ENCODE measurements at places on chromosomes 16 and 17.

DNA sequence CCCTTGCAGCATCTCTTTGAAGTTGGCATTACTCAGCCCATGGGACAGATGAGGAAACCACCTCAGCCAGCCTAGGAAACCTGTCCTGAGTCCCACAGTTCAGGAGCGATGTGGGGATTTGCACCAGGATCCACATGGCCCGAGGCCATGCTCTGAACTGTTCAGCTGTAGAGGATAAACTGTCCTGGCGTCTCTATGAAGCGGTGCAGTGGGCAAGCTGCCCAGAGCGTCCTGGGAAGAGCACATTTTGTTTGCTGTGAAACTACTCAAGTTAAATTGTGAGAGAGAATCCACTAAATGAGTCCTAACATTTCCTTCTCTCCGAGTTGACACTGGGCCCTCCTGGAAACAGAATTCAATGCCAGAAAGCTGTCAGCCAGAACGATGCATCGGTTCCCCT lies 276.6 kb upstream of the TNRC6C start:
- peak; percentile 52 for DNase-seq

DNA sequence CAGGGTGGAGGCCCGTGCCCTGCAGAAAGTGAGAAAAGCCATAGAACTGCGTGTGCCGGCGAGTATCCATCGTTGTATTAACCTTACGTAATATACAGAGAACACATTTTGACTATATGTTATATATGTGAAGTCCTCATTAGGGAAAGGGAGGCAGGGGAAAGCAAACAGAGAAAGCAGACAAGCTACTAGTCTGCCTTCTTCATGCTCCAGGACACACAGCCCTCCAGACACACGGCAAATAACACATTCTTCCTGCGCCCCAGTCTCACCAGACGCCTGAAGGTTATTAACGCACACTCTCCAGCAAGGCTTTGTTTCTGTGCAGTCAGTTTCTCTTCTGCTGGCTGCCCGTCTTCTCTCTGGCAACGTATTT lies 28.8 kb downstream of the PRDM7 start:
- DNase-seq, result no peak

DNA sequence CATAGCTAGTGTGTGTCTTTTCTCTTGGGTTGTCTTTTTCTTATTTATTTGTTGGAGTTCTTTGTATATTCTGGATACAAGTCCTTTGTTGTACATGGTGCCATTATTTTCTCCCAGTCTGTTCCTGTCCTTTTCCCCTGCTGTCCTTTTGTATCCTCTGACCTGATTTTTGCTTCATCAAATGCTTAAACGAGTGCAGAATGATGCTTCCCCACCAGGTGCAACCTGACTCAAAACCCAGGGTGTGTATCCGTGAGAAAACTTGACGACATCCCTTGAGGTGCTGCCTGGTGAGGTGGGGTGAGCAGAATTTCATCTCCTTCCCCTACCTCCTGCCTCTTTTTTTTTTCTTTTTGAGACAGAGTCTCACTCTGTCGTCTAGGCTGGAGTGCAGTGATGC lies 88.6 kb downstream of the NTN1 start:
- DNase-seq, result no peak

DNA sequence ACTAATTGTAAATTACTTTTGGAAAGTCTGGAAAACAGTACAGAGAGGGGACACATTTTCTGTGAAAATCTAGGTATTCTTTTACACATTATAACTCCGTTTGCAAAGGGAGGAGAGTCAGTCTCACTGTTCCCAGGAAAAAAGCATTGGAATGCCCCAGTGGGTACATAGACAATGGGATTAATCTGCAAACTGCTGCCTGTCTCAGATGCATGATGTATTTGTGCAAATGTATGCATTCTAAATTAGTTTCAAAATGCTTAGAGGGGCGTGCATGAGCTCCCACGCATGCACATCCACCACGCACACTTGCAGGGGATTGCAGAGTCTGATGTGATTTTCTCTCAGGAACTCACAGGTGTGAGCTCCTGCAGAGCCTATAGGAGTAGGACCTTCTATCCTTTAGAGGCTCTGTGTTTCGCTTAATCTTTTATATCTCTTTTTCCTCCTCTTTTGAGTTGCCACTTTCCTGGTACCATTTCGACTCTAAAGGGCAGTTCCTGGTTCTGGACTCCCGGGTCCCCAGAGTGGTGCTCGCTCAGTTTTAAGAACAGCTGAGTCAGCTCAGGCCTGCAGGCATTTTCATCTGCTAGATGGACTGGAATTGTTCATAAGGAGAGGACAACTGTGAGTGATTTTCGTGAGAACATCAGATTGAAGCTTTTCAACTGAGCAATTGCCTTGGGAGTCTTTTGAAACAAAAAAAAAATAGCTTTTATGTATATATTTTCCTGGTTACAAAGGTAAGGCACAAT lies 1.1 kb downstream of the BCO1 start:
- no peak for DNase-seq

DNA sequence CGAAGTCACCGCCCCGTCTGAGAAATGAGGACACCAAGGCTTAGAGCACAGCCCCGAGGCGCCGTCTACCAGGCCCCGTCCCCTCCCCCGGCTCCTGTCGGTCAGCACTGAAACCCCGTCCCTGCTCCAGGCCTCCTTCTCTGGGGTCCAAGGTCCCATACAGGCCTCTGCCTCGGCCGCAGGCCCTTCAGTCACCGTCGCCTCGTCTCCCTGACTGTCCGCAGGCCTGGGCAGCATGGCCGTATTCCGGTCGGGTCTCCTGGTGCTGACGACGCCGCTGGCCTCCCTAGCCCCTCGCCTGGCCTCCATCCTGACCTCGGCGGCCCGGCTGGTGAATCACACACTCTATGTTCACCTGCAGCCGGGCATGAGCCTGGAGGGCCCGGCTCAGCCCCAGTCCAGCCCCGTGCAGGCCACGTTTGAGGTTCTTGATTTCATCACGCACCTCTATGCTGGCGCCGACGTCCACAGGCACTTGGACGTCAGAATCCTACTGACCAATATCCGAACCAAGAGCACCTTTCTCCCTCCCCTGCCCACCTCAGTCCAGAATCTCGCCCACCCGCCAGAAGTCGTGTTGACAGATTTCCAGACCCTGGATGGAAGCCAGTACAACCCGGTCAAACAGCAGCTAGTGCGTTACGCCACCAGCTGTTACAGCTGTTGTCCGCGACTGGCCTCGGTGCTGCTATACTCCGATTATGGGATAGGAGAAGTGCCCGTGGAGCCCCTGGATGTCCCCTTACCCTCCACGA lies 617 bp downstream of the COASY start:
- DNase-seq, result peak; percentile 39

- DNase-seq, result peak; percentile 83
These were observed at the start of gene SMIM22 for GRCh38 chr16:4795181-4795827. SMIM22 (plus strand) TSS chr16:4795369; CDS start chr16:4795735, 366 bp downstream.

- DNase-seq, result no peak
These were observed 26.1 kb downstream of the MNT start for GRCh38 chr17:2374549-2375285.

- DNase-seq, result no peak
These were observed 73.9 kb downstream of the CDH13 start for GRCh38 chr16:82700541-82701235.

DNA sequence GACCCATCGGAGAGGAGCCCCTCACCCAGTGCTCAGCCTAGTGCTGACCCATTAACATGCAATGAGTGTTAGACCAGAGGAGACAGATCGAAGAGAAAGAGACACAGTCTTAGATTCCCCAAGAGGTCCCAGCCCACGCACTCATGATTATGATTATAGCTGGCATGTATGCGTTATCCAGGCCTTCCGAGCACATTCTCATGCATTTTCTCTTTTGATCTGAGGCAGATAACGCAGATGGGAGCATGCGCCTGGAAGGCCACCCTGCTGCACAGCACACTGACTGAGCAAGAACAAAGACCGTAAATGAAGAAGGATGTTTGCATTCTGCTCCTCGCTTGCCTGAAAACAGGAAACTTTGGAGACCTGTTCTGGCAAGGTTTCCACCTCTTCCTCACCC lies 232.7 kb downstream of the SOX9 start:
- no peak for DNase-seq

- peak; percentile 36 for DNase-seq
These were observed 22.1 kb downstream of the TRIM25 start for GRCh38 chr17:56891751-56892150.

- no peak for DNase-seq
These were observed 76.6 kb downstream of the ABCC6 start for GRCh38 chr16:16146380-16147315.

Data from transverse colon (tissue), 4 donors.